ENCODE measurements at places on chromosomes 5 and 9. TPM values are rescaled to one million over a fixed set of nuclear protein-coding genes. Genes with fewer than 3 reads are reported as not detected.

DIRAS2 gene
- polyA plus RNA-seq = 0.82 TPM

PCDHGB5 gene
- 1.1 TPM for polyA plus RNA-seq

TMEM203 gene
- 22.8 TPM for polyA plus RNA-seq

KIF24 gene
- 0.52 TPM for polyA plus RNA-seq

MED27 gene
- 11.7 TPM for polyA plus RNA-seq

GALNT10 gene
- polyA plus RNA-seq = 4.4 TPM

TERT gene
- not detected for polyA plus RNA-seq

FGFR4 gene
- 105 TPM for polyA plus RNA-seq

MXD3 gene
- 55.0 TPM for polyA plus RNA-seq

NTNG2 gene
- 1.1 TPM for polyA plus RNA-seq

IL9 gene
- not detected for polyA plus RNA-seq

LHX3 gene
- not detected for polyA plus RNA-seq

TNFAIP8 gene
- polyA plus RNA-seq = 7.7 TPM

LCN12 gene
- polyA plus RNA-seq = 16.5 TPM

SOHLH1 gene
- not detected for polyA plus RNA-seq

NEK6 gene
- 7.8 TPM for polyA plus RNA-seq

AP3S1 gene
- 36.4 TPM for polyA plus RNA-seq

BASP1 gene
- polyA plus RNA-seq = 2.6 TPM

PCDHA3 gene
- 1.2 TPM for polyA plus RNA-seq

GAS1 gene
- 4.6 TPM for polyA plus RNA-seq

CDKN2A gene
- polyA plus RNA-seq = 2.1 TPM

FST gene
- 0.45 TPM for polyA plus RNA-seq

COL5A1 gene
- 4.1 TPM for polyA plus RNA-seq

OR13C3 gene
- polyA plus RNA-seq = not detected

SCGB3A2 gene
- polyA plus RNA-seq = not detected

GCNT1 gene
- polyA plus RNA-seq = 7.2 TPM

ZNF622 gene
- polyA plus RNA-seq = 19.3 TPM

CDH18 gene
- polyA plus RNA-seq = 0.35 TPM

PCDHGB4 gene
- 0.56 TPM for polyA plus RNA-seq

UNC5A gene
- 2.3 TPM for polyA plus RNA-seq

PCDHGB3 gene
- polyA plus RNA-seq = 0.59 TPM

GABRA6 gene
- polyA plus RNA-seq = not detected

RARS1 gene
- 34.7 TPM for polyA plus RNA-seq

NR2F1 gene
- 4.3 TPM for polyA plus RNA-seq

DROSHA gene
- polyA plus RNA-seq = 33.6 TPM

TBC1D13 gene
- polyA plus RNA-seq = 15.7 TPM

FOXD1 gene
- polyA plus RNA-seq = 0.14 TPM

RLN1 gene
- not detected for polyA plus RNA-seq

CFAP77 gene
- not detected for polyA plus RNA-seq

ZNF883 gene
- 1.8 TPM for polyA plus RNA-seq

ITGA2 gene
- 0.61 TPM for polyA plus RNA-seq

POU5F2 gene
- polyA plus RNA-seq = 0.46 TPM

SPINK4 gene
- polyA plus RNA-seq = 9.2 TPM

ACOT12 gene
- 0.40 TPM for polyA plus RNA-seq

CBY3 gene
- polyA plus RNA-seq = not detected

TBCA gene
- polyA plus RNA-seq = 89.9 TPM

CMYA5 gene
- polyA plus RNA-seq = 0.49 TPM

EGFLAM gene
- polyA plus RNA-seq = 1.5 TPM

C9orf152 gene
- 1.3 TPM for polyA plus RNA-seq

LCN2 gene
- polyA plus RNA-seq = 46.8 TPM

CCNO gene
- 17.8 TPM for polyA plus RNA-seq

SPINK7 gene
- not detected for polyA plus RNA-seq

ZNG1E gene
- polyA plus RNA-seq = 54.7 TPM

C5orf46 gene
- polyA plus RNA-seq = 1.8 TPM

PLPP7 gene
- polyA plus RNA-seq = 2.5 TPM

Data from pancreas (tissue), 10 donors.